ENCODE measurements at places on chromosomes 2 and 18. TPM values are rescaled to one million over a fixed set of nuclear protein-coding genes. Genes with fewer than 3 reads are reported as not detected.

Gene CXCR1
- total RNA-seq: not detected

Gene STAM2
- 41.6 TPM for total RNA-seq

Gene CDK5R2
- 11.6 TPM for total RNA-seq

Gene TRIB2
- total RNA-seq: 67.9 TPM

Gene FABP1
- not detected for total RNA-seq

Gene COL6A3
- total RNA-seq: 20.4 TPM

Gene STK36
- 15.5 TPM for total RNA-seq

Gene STARD6
- not detected for total RNA-seq

Gene CHRND
- not detected for total RNA-seq

Gene CNGA3
- 2.5 TPM for total RNA-seq

Gene RESP18
- total RNA-seq: 1.2 TPM

Gene LCT
- not detected for total RNA-seq

Gene SKOR2
- total RNA-seq: not detected

Gene NT5C1B
- not detected for total RNA-seq

Gene DYNAP
- total RNA-seq: not detected

Gene CD302
- total RNA-seq: 2.5 TPM

Gene GALR1
- under 0.01 TPM for total RNA-seq

Gene POTEC
- not detected for total RNA-seq

Gene OR6B2
- total RNA-seq: not detected

Gene ELOA2
- not detected for total RNA-seq

Gene IL37
- not detected for total RNA-seq

Gene SPP2
- total RNA-seq: not detected

Gene HDHD2
- total RNA-seq: 27.8 TPM

Gene PLA2R1
- 1.7 TPM for total RNA-seq

Gene GPAT2
- total RNA-seq: 0.49 TPM

Gene GPR35
- 0.98 TPM for total RNA-seq

Gene REG3A
- not detected for total RNA-seq

Gene ZDBF2
- total RNA-seq: 24.6 TPM

Gene SDC1
- 4.9 TPM for total RNA-seq

Gene STPG4
- 0.49 TPM for total RNA-seq

Gene CYP27A1
- total RNA-seq: 4.4 TPM

Gene SUCLG1
- 46.5 TPM for total RNA-seq

Gene MBD2
- total RNA-seq: 12.5 TPM

Gene FLACC1
- total RNA-seq: 3.0 TPM

Gene HOXD13
- total RNA-seq: not detected

Gene CYS1
- total RNA-seq: 0.49 TPM

Gene FHL2
- 2.2 TPM for total RNA-seq

Gene ANKRD62
- not detected for total RNA-seq

Gene SP140
- 0.49 TPM for total RNA-seq

Gene UNC50
- total RNA-seq: 32.5 TPM

Gene ALLC
- not detected for total RNA-seq

Gene FEZ2
- 50.6 TPM for total RNA-seq

Gene CCDC85A
- total RNA-seq: 22.1 TPM

Gene RPL31
- total RNA-seq: 684 TPM

Gene RNF125
- 1.7 TPM for total RNA-seq

Gene CASP10
- 2.0 TPM for total RNA-seq

Gene SEPTIN2
- 202 TPM for total RNA-seq

Gene EFHD1
- total RNA-seq: 2.7 TPM

Gene IL1RL2
- 0.74 TPM for total RNA-seq
